NCI-H82 (cell line): ENCODE measurements at places on chromosomes 7 and 10.

DNA sequence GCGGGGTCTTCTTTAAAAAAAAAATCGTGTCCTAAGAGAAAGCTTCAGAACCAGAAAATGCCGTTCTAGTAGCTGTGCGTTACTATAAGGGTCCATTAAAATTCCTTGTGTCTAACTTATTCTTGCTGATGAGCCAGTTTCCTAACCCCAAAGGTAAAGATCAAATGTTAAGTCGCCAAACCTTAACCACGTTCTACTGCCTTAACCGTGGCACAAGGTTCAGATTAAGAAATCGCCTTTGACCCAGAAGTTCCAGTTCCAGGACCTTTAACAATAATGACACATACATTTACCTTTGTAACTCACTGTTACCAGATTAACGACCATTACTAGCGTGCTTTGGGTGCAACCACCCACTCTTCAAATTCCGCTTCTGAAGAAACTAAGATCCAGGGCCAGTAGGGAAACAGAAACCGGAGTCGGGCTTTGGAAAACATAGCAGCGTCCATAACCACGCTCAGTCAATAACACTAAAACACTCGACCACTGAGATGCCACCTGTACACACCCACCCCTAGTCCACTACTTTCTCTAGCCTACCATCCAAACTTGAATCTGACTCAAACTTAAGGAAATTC lies 620 bp downstream of the BET1 start:
- DNase-seq = peak; percentile 54

DNA sequence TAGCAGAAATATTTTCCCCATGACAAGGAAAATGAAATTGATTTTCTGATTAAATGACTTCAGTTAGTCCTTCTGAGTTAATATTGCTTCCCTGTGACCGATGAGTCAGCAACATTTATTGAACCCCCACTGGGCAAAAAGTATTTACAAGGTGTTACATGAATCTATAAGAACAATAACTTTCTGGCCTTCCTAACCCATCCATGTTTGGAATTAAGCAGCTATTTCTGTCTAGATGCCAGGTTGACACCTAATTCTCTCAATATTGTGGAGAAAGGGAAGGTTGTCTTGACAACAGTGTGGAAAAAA lies 112.9 kb upstream of the JAZF1 start:
- DNase-seq = no peak

DNA sequence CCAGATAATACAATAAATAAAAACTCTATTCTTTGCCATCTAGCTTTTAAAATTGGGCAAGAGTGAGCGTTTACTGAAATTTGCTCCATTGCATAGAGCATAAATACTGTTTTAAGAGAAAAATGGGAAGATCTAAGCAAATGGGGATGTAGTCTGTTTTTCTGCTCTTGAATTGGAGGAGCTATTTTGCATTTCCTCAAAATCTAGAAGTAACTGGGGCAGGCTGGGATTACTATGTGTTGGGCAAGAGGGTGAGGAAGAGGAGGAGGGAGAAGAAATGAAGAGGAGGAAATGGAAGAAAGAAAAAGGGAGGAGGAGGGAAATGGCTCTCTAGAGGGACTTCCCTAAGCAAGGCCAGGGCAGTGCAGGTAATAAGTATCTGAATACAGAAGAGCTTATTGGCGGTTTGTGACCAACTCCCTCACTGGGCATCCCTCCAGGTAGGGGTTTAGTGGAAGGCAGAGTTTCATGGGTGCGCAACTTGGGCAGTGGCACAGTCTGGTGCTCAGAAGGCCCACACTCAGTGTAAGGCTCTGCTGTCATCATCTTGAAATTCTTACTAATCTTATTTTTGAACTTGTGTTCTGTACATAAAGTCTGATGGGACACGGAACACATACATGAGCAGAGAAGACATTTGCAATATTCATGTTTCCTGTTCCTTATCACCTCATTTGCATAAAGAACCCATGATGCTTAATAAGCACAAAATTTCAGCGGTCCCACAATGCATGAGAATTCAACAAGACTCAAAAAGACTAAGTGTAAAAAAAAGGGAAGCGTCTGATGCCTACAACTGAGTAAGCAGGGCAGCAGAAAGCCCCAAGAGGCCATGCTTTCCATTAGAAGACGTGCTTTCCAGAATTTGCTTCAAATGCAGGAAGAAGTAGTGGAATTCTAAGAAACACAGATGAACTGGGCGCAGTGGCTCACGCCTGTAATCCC lies 116.9 kb downstream of the EVX1 start:
- no peak for DNase-seq

- peak; percentile 37 for DNase-seq
These were observed 107.0 kb upstream of the INSIG1 start for GRCh38 chr7:155190688-155191087.

DNA sequence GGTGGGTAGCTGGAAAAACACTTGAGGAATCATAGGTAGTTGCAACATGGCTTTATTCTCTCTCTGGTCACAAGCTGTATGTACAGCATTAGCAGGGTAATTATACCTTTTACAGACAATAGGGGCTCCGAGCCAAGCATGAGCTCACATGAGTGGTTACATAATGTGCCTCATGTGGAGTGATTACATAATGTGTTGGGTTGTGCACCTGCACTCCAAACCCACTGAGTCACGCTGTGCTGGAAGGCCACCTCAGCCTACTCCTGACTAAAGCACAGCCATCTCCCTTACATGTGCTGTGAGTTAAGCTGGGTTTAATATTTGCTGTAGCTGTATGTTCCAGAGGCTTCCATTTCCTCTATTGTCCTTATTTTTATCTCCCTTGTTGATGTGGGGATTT lies 348.7 kb upstream of the SEMA3C start:
- DNase-seq = no peak
